Left ventricle myocardium inferior (tissue), 1 donor: ENCODE measurements at places on chromosomes 7 and 10. TPM values are rescaled to one million over a fixed set of nuclear protein-coding genes. Genes with fewer than 3 reads are reported as not detected.

DNA sequence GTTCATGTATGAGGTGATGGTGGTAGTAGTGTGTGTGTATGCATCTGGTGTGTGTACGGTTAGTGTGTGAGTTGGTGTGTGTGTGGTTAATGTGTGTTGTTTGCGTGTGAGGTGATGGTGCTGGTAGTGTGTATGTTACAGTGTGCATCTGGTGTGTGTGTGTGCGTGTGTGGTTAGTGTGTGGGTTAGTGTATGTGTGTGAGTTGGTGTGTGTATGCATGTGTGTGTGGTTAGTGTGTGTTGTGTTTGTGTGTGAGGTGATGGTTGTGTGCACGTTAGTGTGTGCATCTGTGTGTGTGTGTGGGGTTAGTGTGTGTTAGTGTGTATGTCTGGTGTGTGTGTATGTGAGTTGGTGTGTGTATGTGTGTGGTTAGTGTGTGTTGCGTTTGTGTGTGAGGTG lies 153.0 kb downstream of the ACTR3B start:
- no peak for DNase-seq

- DNase-seq = no peak
Observed at GRCh38 chr7:77501192-77501515, 35.9 kb upstream of the PTPN12 start.

Gene GDF2
- not detected for total RNA-seq

- DNase-seq = no peak
Observed at GRCh38 chr7:65285906-65286864, 87.5 kb upstream of the ZNF92 start.

DNA sequence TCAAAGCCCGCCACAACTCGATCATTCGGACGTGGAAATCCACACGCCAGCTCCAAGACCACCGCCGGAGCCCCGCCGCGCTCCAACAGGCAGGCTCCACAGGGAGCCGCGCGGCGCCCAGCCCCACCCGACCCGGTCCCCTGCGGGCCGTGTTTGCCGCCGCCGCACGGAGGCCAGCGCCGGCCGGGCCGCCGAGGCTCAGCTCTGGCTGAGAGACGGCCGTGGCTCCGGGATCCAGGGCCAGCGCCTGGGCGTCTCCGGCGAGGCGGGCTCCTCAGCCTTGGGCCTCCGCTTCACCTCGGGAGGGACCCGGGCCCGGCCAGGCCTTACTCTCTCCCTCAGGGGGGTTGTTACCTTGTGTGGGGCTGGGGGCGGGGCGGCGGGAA lies 333 bp downstream of the SMNDC1 start:
- no peak for DNase-seq

GRCh38 chr7:107712025-107712424 lies 31.9 kb upstream of the CBLL1 start:
- no peak for DNase-seq

DNA sequence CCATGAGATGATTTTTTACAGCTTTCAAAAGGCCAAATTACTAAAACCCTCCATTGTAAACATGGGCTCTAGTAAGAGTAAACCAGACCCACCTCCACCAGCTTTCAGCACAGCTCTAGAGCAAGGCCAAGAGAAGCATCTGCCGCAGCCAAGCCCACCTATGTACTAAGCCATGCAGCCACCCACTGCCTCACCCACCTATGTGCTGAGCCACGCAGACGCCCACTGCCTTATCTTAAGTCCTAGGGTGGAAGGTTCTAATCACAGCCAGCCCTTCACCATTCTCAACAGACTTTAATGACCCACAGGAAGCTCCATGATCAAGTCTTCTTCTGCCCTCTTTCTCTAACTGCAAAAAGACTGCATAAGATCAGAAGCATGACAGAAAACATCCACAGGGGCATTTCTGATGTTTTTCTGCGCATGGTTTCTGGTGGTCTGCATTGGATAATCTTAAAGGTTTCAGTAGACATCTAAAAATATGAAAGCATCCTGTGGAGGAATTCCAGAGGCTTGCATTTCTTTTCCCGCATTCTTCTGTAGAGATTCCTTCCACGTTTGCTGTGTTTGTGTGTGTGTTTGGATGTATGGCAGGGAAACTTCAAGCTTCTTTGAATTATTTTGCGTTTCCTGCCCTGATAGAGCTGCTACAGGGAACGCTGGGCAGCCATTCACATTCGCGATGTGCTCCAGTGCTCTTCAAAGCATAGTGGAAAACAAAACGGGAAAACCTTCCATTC lies 286.1 kb upstream of the KLF6 start:
- DNase-seq = no peak

GRCh38 chr7:157523371-157523765 lies 186.6 kb downstream of the DNAJB6 start:
- DNase-seq = no peak

Gene CCL24
- total RNA-seq = not detected

Gene BLOC1S2
- 21.0 TPM for total RNA-seq

Gene TFPI2
- total RNA-seq = 1.5 TPM

Gene TDRD1
- 1.9 TPM for total RNA-seq

- DNase-seq = no peak
Observed at GRCh38 chr7:27774717-27775328, 34.9 kb downstream of the TAX1BP1 start.

- DNase-seq = peak; percentile 40
Observed at GRCh38 chr7:80135309-80136104, 876 bp downstream of the GNAI1 start.

Gene GALNT17
- 95.3 TPM for total RNA-seq

DNA sequence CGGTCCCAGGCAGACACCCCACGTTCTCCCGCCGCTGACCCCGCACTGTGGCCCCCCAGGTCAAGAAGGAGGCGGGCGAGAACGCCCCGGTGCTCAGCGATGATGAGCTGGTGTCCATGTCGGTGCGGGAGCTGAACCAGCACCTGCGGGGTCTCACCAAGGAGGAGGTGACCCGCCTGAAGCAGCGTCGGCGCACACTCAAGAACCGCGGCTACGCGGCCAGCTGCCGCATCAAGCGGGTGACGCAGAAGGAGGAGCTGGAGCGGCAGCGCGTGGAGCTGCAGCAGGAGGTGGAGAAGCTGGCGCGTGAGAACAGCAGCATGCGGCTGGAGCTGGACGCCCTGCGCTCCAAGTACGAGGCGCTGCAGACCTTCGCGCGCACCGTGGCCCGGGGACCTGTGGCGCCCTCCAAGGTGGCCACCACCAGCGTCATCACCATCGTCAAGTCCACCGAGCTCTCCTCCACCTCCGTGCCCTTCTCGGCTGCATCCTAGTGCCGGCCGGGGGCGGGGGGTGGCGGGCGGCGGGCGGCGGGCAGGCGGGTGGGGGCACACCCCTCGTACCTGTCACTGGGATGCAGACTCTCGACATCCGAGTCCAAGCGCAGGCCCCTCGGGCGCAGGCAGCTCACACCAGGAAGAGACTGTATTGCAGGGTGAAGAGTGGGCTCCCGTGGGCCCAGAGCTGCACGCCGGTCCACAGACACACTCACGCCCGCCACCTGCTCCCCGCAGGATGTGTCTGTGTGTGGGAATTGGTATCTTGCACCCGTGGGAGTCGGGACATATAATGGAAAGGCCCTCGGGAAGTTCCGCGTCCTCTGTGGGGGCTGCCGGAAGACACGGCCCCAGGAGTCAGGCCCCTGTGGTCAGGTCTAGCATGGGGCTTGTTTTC lies 9.6 kb downstream of the MAFK start:
- DNase-seq = no peak

Gene LIPK
- total RNA-seq = not detected

DNA sequence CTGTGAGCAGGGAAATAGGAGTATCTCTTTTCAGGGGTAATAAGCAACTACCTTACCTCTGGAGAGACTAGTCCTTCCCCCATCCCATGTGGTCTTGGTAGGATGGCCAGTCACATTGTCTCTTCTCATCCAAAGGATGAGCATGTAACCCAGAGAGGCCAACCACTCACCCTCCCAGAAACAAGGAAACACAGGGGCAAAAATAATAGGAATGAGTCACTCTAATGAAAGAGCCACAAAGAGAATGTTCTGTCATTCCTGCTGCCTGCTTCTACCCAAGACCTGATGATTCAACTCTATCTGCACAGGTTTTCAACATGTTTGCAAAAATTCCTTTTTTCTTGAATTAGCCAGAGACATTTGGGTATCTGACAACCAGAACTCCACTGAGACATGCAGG lies 99.3 kb upstream of the NFE2L3 start:
- no peak for DNase-seq

GRCh38 chr10:100120550-100120949 lies 38.9 kb upstream of the CPN1 start:
- DNase-seq = no peak

Gene SPAG6
- total RNA-seq = not detected

DNA sequence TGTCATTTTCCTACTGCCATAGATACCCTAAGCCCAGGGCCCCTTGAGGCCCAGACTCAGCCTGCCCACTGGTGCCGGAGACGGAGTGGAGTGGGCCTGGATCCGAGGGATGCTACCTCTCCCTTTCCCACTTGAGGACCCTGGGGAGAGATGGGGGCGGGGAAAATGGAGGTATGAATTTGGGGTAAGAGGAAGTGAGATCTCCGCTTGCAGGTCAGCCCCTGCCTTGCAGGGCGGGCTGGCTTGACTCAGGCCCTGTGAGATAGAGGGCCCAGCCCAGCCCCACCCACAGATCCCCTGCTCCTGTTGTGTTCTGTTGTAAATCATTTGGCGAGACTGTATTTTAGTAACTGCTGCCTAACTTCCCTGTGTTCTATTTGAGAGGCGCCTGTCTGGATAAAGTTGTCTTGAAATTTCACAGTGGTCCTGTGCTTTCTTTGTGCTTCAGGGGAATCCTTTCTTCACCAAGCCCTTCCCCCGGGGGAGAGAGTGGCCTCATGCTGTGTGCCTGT lies 13.2 kb downstream of the YKT6 start:
- no peak for DNase-seq

DNA sequence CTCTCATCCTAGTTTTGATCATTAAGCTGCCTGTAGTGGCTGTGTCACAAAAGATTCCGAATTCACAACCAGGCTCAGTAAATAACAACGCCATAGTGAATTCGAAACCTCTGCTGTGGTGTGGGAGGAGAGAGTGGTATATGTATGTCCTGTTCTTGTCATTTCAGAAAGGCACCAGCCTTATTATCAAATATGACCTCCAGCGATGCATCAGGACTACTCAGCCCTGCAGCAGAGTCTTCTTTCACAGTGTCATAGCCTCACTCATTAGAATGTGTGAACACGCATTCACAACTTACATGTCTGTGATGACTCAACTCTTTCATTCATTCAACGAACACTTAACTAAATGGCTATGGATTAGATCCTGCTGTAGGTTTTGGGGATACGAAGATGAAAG lies 15.3 kb downstream of the AOC1 start:
- no peak for DNase-seq

DNA sequence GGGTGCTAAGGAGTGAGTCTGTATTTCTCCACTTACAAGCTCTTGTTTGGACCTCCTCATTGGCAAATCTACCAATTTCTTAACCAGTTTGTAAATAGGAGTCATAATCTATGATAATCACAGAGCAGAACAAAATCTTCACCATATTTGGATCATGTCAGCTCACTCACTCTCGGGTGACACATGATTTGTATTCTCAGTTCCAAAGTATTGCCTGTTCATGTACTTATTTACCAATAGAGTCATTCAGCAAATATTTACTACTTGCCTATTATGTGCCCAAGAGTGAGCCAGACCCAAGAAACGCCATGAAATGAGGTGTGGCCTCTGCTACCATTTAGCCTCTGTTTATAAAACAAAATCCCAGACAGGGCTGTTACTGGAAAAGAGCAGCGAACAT lies 114.8 kb downstream of the TSPAN12 start:
- DNase-seq = no peak
